Activated CD4-positive, alpha-beta T cell treated with anti-CD3 and anti-CD28 coated beads, Interleukin-2, amount 10 ng/mL, durations not matched to agents 7 days and 5 days (primary cell): ENCODE measurements at places on chromosomes 4 and X. TPM values are rescaled to one million over a fixed set of nuclear protein-coding genes. Genes with fewer than 3 reads are reported as not detected.

- H3K27ac ChIP-seq: peak within 1 kb of the TSS; percentile 80
- peak; percentile 75 for DNase-seq
- peak within 1 kb of the TSS; percentile 88 for H3K4me3 ChIP-seq
- peaks cover 2% of the 10 kb centered on the region for H3K27me3 ChIP-seq
- H3K4me1 ChIP-seq: peaks cover 4% of the 10 kb centered on the region
Observed at GRCh38 chrX:107205770-107206696, at the start of the genes DNAAF6 and NUP62CL. DNAAF6 (plus strand) TSS chrX:107206611; CDS start chrX:107212876, 6,265 bp downstream. NUP62CL (minus strand) TSS chrX:107206433; CDS start chrX:107175146, 31,287 bp downstream.

DNA sequence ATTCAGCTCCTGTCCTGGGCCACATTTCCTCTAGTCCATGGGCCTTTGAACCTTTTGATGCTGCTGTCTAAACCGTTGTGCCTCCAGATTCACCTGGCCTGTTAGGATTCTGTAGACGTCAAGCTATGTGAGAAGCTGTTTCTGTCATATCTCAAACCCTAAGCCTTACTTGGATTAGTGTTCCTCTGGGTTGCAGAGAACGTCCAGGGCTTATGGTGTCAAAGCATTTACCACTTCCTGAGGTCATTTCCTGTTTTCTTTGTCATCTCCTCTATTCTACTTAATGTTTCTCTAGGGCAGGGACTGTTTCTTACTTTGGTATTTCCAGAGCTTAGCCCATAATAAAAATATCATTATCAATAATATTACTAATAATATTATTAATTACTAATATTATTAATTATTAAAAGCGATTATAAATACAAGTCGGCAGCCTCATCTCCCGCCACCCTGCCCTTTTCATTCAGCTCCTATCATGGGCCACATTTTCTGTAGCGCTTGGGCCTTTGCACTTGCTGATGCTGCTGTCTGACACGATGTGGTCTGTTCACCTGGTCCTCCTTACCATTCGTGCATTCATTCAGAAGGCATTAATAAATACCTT is 19.1 kb downstream of the PRIMPOL start:
- no peaks in the 10 kb centered on the region for H3K27me3 ChIP-seq
- H3K4me1 ChIP-seq: peaks cover 40% of the 10 kb centered on the region
- H3K27ac ChIP-seq: peak overlapping the region; percentile 85
- H3K4me3 ChIP-seq: no peak overlapping the region
- H3K36me3 ChIP-seq: peaks cover 40% of the 10 kb centered on the region
- DNase-seq: peak; percentile 30

DNA sequence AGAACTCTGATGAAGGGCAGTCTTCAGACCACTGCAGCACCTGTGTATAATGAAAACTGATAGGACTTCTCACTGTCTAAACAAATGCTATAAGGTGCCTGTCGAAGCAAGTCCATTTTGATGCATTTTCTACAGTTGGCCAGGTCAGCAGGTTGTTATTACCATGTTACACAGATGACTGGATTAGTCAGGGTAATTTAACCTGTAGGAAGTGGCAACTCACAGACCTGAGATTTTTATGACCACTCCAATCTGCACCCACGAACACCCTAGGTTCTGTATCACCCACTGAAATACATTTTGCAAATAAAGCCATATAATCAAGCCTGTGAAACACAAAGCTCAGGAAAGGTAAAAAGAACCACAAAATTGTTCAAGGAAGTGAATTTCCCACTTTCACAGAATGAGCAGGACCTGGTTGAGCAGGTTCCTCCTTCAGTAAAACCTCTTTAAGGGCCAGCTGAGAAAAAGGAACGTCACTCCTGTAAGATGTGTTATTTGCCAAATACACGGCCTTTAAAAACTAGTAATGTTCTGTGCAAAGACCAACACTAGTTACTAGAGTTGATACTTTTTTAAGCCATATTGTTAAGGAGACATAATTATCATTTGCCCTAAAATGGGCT is 12.7 kb downstream of the MAML3 start:
- DNase-seq: no peak
- H3K4me1 ChIP-seq: peaks cover 25% of the 10 kb centered on the region
- peaks cover 2% of the 10 kb centered on the region for H3K36me3 ChIP-seq
- H3K4me3 ChIP-seq: no peak overlapping the region

DNA sequence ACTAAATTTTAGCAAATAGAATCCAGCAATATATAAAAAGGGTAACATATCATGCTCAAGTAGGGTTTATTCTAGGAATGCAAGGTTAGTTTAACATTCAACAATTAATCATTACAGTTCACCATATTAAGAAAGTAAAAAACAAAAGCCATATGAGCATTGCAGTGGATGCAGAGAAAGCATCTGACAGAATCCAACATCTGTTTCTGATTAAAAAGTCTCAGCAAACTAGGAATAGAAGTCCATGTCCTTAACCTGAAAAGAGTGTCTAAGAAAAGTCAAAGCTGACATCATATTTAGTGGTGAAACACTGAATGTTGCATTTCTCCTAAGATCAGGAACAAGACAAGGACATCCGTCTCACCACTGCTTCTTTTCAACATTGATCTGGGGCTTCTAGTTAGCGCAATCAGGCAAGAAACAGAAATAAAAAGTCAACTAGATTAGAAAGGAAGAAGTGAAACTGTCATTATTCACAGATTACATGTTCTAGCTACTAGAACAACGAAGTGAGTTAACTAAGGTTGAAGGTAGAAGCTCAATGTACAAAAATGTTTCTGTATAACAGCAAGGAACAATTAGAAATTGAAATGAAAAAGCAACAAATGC is 49.3 kb downstream of the MRPL1 start:
- H3K27ac ChIP-seq: no peak overlapping the region
- H3K27me3 ChIP-seq: no peaks in the 10 kb centered on the region
- no peaks in the 10 kb centered on the region for H3K4me1 ChIP-seq
- H3K4me3 ChIP-seq: no peak overlapping the region
- no peak for DNase-seq

The ADH4 gene
- total RNA-seq: not detected

The AKAP4 gene
- total RNA-seq: not detected
